Transverse colon (tissue), 4 donors: ENCODE measurements at places on chromosomes 4 and X. TPM values are rescaled to one million over a fixed set of nuclear protein-coding genes. Genes with fewer than 3 reads are reported as not detected.

- H3K36me3 ChIP-seq = no peaks in the 10 kb centered on the region
- no peak overlapping the region for H3K4me3 ChIP-seq
- H3K27me3 ChIP-seq = no peaks in the 10 kb centered on the region
- H3K4me1 ChIP-seq = no peaks in the 10 kb centered on the region
- no peak overlapping the region for H3K27ac ChIP-seq
- DNase-seq = no peak
These were observed 13.7 kb downstream of the TEC start for GRCh38 chr4:48255959-48256342.

DNA sequence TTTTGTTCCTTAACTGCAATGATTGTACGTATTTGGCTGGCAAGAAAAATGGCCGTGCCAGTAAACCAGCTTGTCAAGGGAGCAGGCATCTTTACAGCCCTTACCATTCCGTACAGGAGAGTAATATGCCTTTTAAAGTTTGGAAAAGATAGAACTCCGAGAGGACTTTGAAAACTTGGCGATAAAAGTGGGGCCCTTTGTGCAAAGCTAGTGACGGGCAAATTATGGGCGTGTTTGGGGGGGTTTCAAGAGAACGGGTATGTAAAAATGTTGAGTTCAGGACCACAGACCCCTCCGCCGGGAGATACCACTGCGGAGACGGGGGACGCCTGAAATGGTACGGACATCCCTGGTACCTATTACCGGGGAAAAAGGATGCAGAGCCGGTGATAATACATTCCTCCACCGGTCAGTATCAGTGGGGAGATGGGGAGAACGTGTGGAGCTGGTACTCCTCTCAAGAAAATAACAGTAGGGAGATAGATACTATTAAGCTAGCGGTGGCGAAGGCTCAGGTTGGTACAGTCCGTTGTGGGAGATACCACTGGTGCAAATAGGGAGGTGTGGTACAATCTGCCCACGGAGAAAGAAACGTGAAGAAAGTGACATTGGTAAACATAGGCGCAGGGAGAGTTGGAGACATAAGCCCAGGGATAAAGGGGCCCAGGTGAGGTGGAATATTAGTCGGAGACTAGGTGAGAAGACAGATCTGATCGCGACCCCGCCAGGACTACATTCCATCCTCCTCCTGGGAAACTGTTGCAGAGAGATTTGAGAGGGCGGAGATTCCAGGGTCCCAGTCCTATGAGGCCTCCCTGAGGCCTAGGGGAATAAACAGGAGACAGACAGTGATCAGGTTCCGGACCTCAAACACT is 14.5 kb downstream of the SPACA5 start:
- H3K4me3 ChIP-seq = peak overlapping the region; percentile 52
- peak overlapping the region; percentile 72 for H3K27ac ChIP-seq
- H3K4me1 ChIP-seq = no peaks in the 10 kb centered on the region
- H3K27me3 ChIP-seq = no peaks in the 10 kb centered on the region
- DNase-seq = peak; percentile 81

DNA sequence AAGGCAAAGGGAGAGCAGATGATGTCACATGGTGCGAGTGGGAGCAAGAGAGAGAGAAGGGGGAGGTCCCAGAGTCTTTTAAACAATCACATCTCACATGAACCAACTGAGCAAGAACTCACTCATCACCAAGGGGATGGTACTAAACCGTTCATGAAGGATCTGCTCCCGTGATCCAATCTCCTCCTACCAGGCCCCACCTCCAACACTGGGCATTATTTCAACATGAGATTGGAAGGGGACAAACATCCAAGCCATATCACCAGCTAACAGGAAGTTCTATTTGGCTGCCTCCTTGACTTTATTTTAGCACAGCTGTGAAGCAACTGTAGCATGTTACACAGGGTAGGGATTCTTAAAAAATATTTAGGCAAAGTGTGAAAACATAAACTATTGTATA is 102.5 kb downstream of the DDIT4L start:
- no peaks in the 10 kb centered on the region for H3K4me1 ChIP-seq
- no peak overlapping the region for H3K27ac ChIP-seq
- no peak overlapping the region for H3K4me3 ChIP-seq
- DNase-seq = no peak
- no peaks in the 10 kb centered on the region for H3K36me3 ChIP-seq

The GLOD5 gene
- total RNA-seq = 18.4 TPM

DNA sequence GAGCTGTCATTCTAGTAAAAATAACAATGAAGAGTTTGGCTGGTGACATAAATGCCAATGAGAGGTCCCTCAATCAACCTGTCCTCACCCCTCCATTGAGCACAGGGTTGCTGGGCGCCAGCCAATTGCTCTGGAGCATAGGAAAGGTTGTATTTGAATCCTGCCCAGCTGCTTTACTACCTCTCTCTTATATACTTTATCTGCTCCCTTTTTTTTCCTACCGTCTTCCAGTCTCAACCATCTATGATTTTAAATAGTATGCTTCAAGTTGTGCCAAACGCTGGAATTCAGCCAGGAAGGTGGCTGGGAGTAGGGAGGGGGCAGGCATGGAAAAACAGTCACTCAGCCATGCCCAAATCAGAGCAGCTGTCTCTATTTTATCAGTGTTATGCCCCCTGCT is 153.8 kb downstream of the NR3C2 start:
- no peaks in the 10 kb centered on the region for H3K36me3 ChIP-seq
- no peak overlapping the region for H3K27ac ChIP-seq
- H3K4me1 ChIP-seq = peaks cover 65% of the 10 kb centered on the region
- no peak for DNase-seq
- no peaks in the 10 kb centered on the region for H3K27me3 ChIP-seq

DNA sequence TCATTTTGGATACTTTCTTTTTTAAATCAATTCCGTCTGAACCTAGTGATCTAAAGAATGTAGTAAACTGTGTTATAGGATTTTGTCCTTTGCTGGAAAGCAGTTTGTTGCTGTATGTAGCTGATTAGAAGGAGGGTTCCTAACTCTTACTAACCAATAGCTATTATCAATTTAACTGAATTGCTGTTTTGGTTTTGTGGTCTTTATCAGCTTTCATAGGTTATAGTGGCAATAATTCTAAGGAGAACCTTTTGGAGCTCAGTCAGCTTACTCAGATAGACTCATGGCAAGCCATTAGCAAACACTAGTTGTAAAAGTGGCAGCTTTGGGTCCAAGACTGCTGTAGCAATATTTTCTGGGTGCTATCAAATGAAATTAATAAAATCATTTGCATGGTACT is 29.6 kb downstream of the SH3BGRL start:
- no peaks in the 10 kb centered on the region for H3K36me3 ChIP-seq
- DNase-seq = no peak
- no peak overlapping the region for H3K4me3 ChIP-seq
- H3K27ac ChIP-seq = no peak overlapping the region
- H3K4me1 ChIP-seq = no peaks in the 10 kb centered on the region

- DNase-seq = no peak
- H3K4me3 ChIP-seq = no peak overlapping the region
- H3K27ac ChIP-seq = no peak overlapping the region
- H3K27me3 ChIP-seq = no peaks in the 10 kb centered on the region
- no peaks in the 10 kb centered on the region for H3K36me3 ChIP-seq
- no peaks in the 10 kb centered on the region for H3K4me1 ChIP-seq
These were observed 34.7 kb upstream of the TASL start for GRCh38 chrX:30612250-30612655.

GRCh38 chr4:1367936-1368289 is 20.9 kb downstream of the UVSSA start:
- no peaks in the 10 kb centered on the region for H3K4me1 ChIP-seq
- no peak overlapping the region for H3K27ac ChIP-seq
- H3K27me3 ChIP-seq = no peaks in the 10 kb centered on the region

The SPRY1 gene
- 22.1 TPM for total RNA-seq

- no peaks in the 10 kb centered on the region for H3K27me3 ChIP-seq
- H3K4me1 ChIP-seq = no peaks in the 10 kb centered on the region
- no peak overlapping the region for H3K4me3 ChIP-seq
- H3K36me3 ChIP-seq = no peaks in the 10 kb centered on the region
- H3K27ac ChIP-seq = no peak overlapping the region
- DNase-seq = no peak
These were observed 557.7 kb upstream of the TENM3 start for GRCh38 chr4:181685461-181685860.

The RIPPLY1 gene
- not detected for total RNA-seq

DNA sequence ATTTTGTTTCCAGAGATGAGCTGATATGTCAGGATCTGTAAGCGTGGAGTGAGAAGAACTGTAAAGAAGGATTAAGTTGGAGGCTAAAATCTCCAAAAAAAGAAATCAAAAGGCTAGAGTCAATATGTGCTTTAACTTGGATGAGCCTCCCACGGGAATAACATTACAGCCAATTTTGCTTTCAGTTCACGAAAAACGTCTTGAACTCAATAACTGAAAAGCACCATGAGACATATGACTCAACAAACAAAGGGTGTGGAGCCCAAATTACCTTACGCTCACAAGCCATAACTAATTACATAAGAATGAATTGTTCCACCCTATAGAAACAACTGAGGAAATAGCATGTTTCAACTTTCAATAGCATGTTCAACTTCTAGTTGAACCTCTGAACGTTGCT is 22.3 kb downstream of the TMPRSS11D start:
- H3K36me3 ChIP-seq = no peaks in the 10 kb centered on the region
- no peaks in the 10 kb centered on the region for H3K4me1 ChIP-seq
- no peaks in the 10 kb centered on the region for H3K27me3 ChIP-seq
- no peak overlapping the region for H3K27ac ChIP-seq
- DNase-seq = no peak

GRCh38 chr4:74659576-74660411 is 134.5 kb downstream of the BTC start:
- H3K27me3 ChIP-seq = no peaks in the 10 kb centered on the region
- DNase-seq = peak; percentile 17
- no peaks in the 10 kb centered on the region for H3K36me3 ChIP-seq
- no peaks in the 10 kb centered on the region for H3K4me1 ChIP-seq
- peak overlapping the region; percentile 53 for H3K27ac ChIP-seq

DNA sequence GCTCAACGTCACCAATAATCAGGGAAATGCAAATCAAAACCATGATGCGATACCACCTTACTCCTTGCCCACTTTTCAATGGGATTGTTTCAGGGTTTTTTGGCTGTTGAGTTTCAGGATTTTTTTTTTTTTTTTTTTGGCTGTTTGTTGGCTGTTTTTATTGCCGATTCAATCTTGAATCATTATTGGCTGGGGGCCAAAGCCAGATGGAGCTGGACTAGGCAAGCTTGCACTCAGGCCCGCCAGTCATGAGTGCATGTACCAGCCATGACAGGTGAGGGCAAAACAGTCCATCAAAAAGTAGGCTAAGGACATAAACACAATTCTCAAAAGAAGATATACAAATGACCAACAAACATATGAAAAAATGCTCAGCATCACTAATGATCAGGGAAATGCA is 13.3 kb downstream of the YIPF7 start:
- DNase-seq = no peak
- H3K27me3 ChIP-seq = no peaks in the 10 kb centered on the region
- no peaks in the 10 kb centered on the region for H3K4me1 ChIP-seq
- no peak overlapping the region for H3K4me3 ChIP-seq
- no peaks in the 10 kb centered on the region for H3K36me3 ChIP-seq

GRCh38 chr4:52298444-52298843 is 247.3 kb downstream of the SPATA18 start:
- H3K27me3 ChIP-seq = no peaks in the 10 kb centered on the region
- no peak for DNase-seq
- no peaks in the 10 kb centered on the region for H3K36me3 ChIP-seq
- H3K27ac ChIP-seq = no peak overlapping the region
- no peaks in the 10 kb centered on the region for H3K4me1 ChIP-seq

- H3K27me3 ChIP-seq = no peaks in the 10 kb centered on the region
- no peak overlapping the region for H3K27ac ChIP-seq
- no peaks in the 10 kb centered on the region for H3K36me3 ChIP-seq
- no peaks in the 10 kb centered on the region for H3K4me1 ChIP-seq
- H3K4me3 ChIP-seq = no peak overlapping the region
These were observed 62.4 kb upstream of the NDP start for GRCh38 chrX:44035571-44035970.

The FGF5 gene
- not detected for total RNA-seq

- H3K27me3 ChIP-seq = no peaks in the 10 kb centered on the region
- peak overlapping the region; percentile 95 for H3K4me3 ChIP-seq
- no peak for DNase-seq
- peaks cover 21% of the 10 kb centered on the region for H3K4me1 ChIP-seq
- H3K27ac ChIP-seq = peak overlapping the region; percentile 100
These were observed 340 bp downstream of the HNRNPD start for GRCh38 chr4:82373486-82373815.

DNA sequence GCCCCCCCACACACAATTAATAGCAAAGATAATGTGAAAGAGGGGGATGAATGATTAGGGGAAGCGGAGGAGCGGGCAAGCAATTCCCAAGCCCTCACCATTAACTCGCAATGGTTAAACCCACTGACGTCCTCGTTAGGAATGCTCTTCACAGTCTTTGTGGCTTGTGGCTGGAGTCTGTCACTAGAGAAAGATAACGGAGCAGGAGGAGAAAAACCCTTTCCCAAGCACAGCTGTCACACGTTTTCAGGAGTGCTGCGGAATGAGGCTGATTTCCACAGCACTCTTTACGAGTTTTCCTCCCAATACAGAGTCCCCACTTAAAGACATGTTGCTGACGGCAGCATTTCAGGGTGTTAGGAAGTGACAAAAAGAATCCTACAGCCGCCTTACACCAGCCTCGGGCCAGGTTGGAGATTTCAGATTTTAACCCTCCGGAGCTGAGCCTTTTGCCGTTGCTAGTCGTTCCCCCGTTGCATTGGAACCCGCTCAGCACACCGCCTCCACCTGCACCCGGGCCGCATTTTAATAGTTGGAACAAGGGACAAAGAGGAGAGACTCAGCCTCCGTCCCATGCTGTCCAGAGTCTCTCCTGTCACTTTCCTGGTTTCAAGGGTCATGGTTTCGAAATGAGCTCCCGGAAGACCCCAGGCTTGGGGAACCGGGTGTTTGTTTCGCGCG is 92.2 kb downstream of the GEMIN8 start:
- no peak overlapping the region for H3K27ac ChIP-seq
- no peak for DNase-seq
- peak overlapping the region; percentile 41 for H3K4me3 ChIP-seq
- H3K4me1 ChIP-seq = peaks cover 5% of the 10 kb centered on the region
- H3K27me3 ChIP-seq = peaks cover 13% of the 10 kb centered on the region

DNA sequence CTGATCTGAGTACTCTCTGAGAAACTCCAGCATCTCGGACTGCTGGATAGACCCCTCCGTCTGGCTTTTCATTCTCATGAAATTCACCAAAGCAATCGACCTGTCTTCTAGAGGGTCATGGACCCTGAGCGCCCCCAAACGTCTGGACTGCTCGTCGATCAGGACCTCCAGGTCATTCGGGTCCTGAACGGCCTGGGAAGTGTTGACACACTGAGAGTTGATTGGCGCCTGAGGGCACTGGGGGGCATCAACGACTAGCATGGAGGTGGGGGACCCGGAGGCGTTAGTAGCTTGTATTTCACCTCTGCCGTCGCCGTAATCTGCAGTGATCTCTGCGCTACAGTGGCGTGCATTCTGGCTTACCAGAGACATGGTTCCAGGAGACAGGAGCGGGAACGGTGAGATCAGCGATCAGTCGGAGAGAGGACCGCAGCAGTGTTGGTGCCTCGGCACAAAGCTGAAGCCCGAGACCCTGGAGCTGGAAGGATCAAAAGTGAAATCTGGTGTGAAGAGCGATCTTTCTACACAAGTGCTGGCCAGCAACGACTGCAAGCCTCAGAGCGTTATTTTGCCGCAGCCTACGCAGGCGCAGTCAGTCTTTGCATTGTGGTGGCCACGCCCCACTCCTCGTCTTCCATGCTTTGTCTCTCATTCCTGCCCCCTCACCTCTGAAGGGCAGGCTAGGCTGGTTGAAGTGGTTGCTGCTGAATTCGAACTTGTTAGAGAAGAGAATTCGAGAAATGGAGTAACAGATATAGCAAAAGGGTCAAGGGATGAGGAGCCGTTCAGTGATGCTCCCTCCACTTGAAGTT is at the start of gene MAGEE2:
Gene MAGEE2 (minus strand): TSS at position 575 of the 812 bp plus-strand sequence. CDS start 203 bp downstream, at position 372.
- DNase-seq = no peak
- H3K4me3 ChIP-seq = peak within 1 kb of the TSS; percentile 23
- H3K4me1 ChIP-seq = no peaks in the 10 kb centered on the region
- no peaks in the 10 kb centered on the region for H3K36me3 ChIP-seq
- no peak within 1 kb of the TSS for H3K27ac ChIP-seq
- H3K27me3 ChIP-seq = no peaks in the 10 kb centered on the region
